Hair follicular keratinocyte (primary cell): ENCODE measurements at places on chromosomes 2 and 18. TPM values are rescaled to one million over a fixed set of nuclear protein-coding genes. Genes with fewer than 3 reads are reported as not detected.

The THUMPD2 gene
- 8.2 and 9.3 TPM in 2 replicates for total RNA-seq

The LOXHD1 gene
- not detected in 2 replicates for total RNA-seq

The ESCO1 gene
- 9.4 and 10.0 TPM in 2 replicates for total RNA-seq

The ITGB6 gene
- total RNA-seq, result 58.8 and 59.2 TPM in 2 replicates

The C2orf76 gene
- total RNA-seq, result 1.5 and 9.8 TPM in 2 replicates
